ENCODE measurements at places on chromosomes 13 and 19. TPM values are rescaled to one million over a fixed set of nuclear protein-coding genes. Genes with fewer than 3 reads are reported as not detected.

The EBPL gene
- 31.3 TPM for total RNA-seq

The IZUMO4 gene
- 5.9 TPM for total RNA-seq

The C13orf46 gene
- total RNA-seq: 1.3 TPM

The OLFM4 gene
- total RNA-seq: 0.31 TPM

The PSG11 gene
- total RNA-seq: not detected

The DLL3 gene
- total RNA-seq: 23.2 TPM

The PTGIR gene
- not detected for total RNA-seq

The AP3D1 gene
- total RNA-seq: 72.6 TPM

The NKG7 gene
- total RNA-seq: 0.63 TPM

The KLHL1 gene
- total RNA-seq: 60.7 TPM

The KCNN4 gene
- not detected for total RNA-seq

Data from parietal lobe (tissue), 2 donors.